ENCODE measurements at places on chromosomes 2 and 18. TPM values are rescaled to one million over a fixed set of nuclear protein-coding genes. Genes with fewer than 3 reads are reported as not detected.
A peak's percentile ranks its signal among the peaks of the same experiment; 100 is the strongest.

DNA sequence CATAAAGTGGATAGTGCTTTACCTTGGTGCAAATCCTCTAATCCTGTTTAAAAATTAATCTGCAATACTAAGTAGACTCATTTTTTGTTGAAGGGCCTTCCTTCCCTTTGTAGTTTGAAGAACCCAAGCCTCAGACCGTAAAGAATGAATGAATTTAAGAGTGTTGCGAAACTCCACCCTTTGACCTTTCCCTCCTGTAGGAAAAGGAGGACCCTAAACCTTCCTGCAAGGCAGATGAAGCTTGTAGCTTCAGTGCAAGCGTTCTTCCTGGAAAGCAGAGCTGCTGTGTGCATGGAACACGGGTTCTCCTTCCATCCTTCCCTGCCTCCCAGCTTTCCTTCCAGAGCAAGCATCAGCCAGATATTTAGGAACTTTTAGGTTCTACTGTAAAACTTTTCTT is 1.7 kb downstream of the IMPA2 start:
- DNase-seq: no peak

- DNase-seq: peak; percentile 11
Measured at GRCh38 chr18:73577365-73577764, 570.3 kb downstream of the FBXO15 start.

DNA sequence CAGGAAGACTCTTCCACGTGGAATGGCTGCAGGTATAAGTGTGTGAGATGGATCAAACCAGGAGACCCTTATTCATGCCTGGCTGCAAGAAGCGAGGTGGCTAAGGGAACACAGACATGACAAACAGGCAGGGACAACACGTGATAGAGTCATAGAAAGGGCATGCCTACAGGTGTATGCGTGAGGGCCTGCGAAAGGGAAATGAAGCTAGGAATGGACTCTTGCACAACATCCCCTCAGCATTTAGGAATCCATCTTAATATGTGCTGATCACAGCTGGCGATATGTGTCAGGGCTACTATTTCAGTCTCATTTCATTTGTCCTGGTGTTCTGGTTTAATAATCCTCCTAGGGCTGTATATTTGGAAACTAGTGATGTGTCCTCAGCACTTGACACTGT is 291.2 kb downstream of the MYT1L start:
- no peak for DNase-seq

DNA sequence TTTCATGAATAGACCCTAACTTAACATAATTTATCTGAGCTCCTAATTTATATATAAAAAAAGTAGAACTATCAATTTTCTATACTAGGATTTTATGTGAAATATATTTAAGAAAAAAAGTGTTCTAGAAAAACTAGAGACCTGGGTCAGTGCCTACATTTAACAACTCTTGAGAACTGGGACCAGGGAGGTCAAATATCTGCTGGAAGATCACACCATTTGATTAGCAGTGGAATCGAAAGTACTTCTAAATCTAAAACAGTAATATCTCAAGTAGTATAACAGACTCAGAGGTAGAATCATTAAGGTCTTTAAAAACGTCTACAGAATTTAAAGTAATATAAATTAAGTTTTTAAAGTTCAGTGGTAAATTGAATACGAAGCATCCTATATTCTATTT is 34.6 kb downstream of the PPP3R1 start:
- DNase-seq: no peak

UGT1A4 gene
- not detected for total RNA-seq

DNA sequence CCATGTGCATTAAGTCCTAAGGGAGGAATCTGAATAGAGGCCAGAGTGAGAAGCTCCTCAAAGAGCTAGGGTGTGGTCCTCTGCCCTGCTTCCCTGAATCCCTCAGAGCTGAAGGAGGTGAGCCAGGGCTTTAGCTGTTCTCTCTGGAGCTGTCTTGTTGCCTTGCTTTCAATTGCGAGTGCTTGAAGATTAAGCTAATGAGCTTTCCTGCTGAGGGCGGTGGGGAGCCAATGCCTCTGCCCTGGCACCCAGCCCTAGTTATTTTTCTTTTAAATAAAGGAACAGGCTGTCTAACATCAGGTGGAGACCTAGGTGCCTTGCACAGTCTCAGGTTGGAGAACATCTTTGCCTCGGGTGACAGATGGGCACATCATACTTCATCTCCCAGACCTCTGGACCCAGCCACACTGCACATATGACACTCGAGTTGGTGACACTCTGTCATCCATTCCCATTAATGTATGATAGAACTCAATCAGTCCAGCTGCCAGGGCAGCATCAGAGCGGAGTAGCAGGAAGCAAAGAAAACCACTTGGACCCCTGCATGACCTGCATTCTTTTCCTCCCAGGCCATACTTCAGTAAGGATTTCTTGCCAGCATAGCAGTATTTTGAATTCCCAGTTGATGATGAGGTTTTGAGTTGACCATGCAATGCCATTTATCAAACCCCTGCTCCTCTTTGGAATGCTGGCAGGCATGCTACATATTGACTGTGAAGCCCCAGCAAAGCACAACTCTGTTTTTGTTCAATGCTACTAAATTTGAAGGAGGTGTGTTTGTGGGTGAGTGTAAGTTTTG is 292.7 kb downstream of the RNF144A start:
- no peak for DNase-seq

- DNase-seq: no peak
Measured at GRCh38 chr2:158729451-158729850, 65.7 kb upstream of the DAPL1 start.

DNA sequence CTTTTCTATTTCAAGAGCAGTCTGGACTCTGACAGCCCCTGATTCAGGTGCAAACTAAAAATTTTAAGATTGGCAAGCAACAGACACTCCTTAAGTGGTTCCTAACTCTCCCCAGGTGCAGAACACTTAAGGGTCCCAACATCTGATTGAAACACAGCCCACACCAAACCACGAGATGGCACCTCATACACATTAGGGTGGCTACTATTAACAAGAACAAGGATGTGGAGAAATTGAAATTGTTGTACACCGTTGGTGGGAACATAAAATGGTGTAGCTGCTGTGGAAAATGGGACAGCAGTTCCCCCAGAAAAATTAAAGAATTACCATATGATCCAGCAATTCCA is 82.3 kb downstream of the POLR1A start:
- no peak for DNase-seq

GRCh38 chr2:152423684-152424083 is 88.7 kb downstream of the FMNL2 start:
- no peak for DNase-seq

DNA sequence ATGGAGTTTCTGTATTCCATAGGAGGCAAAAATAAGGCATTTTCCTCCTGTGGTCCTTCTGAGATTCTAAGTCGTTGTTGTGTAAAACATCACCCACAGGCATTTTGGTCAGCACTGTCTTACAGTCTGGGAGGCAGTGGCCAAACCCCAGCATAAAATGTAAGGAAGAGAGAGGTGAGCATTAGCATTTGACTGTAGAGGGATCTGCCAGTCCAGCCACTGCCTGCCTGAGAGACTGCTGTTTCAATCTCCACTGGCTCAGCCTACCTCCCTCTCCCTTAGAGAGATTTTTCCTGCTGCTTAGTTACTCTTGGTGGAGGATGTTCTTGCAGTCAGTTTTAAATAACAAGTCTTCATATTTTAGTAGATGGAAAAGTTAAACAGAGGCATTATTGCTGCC is 77.0 kb downstream of the ARHGEF33 start:
- no peak for DNase-seq

DNA sequence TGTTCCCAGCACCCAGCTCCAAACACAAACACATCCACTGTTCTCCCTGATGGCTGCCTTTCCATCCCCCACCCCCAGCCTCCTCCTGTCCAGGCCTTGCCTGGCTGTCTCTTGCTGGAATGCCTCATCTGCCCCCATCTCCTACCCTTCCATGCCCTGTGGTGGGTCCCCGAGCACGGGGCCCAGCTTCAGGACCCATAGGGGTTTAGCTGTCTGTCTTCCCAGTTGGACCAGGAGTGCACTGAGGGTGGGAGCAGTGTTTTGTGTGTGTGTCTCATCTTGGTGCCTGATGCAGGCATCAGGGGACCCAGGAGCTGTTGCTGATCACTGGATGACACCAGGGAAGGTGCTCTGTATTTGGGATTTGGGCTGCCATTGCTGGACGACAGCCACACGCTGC is 34.5 kb downstream of the GLI2 start:
- no peak for DNase-seq

- DNase-seq: no peak
Measured at GRCh38 chr2:88232074-88232782, 62.1 kb downstream of the THNSL2 start.

DNA sequence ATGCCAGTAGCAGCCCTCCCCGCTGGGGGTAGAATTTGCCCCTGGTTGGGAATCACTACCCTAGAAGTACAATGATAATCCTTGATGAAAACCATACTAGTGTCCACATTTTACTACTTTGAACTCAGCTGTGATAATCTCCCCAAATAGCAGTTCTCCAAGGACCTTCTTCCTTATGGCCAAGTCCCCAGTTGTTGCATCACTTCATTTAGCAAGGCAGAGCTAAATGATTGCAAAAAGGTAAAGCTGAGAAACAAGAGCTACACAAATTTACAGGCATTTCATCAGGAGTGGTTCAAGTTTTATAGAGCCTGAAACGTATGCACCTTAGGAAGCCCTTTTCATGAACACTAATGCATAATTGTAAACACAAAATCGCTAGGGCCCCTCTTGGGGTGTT is 44.9 kb upstream of the REL start:
- DNase-seq: no peak

DNA sequence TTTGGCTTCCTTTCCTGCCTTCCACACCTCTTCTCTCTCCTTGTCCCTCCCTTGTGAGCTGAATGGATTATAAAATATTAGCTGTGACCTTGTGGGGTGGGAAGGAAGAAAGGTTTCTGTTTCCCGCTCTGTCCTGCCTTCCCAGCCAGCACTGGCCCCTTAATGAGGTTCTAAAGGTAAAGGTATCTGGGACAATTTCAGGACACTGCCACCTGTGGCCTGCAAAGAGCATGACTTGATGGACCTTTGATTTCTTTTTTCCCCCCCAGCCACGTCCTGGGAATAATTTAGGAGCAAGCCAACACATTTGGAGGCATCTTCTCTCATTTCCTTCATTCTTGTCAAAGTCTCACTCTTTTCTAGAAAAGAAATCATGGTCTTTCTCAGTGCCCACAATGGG is 246.7 kb upstream of the EPAS1 start:
- no peak for DNase-seq

GRCh38 chr2:196074631-196075030 is 6.0 kb upstream of the DNAH7 start:
- DNase-seq: no peak

DNA sequence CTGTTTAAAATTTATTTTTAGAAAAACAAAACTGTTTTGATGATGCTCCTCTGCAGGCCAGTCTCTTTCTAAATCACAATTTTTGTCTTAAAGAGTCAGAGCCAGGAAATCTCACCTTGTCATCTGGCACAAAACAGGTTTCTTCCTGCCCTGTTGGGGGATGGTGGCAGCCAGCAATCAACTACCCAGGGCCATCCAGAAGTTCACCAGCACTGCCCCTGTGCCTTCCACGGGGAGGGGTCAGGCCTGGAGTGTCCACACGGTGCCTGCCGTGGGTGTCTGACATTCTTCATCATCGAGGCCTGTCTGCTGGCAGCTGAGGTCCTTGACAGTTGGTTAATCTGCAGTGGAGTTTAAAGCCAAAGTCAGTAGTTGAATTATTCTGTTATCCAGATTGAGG is 40.0 kb upstream of the BMP10 start:
- DNase-seq: no peak

- peak; percentile 2 for DNase-seq
Measured at GRCh38 chr2:212328136-212328535, 210.5 kb downstream of the ERBB4 start.

DNA sequence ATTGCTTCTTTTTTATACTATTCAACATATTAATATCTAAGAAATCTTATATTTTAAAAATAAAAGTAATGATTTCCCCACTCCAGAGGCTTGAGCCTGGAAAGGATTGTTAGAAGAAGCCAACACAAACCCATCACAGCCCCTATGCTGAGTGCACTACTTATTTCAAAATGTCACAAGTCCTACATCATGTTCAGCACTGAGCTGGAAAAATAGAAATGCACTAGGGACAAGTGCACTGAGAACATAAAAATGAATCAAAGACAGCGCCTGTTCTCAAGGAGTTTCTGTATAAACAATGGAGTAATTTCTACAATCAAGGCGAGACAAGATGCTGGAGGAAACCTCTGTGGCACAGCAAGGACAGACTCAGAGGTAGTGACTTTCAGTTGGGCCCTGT is 155.0 kb downstream of the TXNL1 start:
- DNase-seq: no peak

DNA sequence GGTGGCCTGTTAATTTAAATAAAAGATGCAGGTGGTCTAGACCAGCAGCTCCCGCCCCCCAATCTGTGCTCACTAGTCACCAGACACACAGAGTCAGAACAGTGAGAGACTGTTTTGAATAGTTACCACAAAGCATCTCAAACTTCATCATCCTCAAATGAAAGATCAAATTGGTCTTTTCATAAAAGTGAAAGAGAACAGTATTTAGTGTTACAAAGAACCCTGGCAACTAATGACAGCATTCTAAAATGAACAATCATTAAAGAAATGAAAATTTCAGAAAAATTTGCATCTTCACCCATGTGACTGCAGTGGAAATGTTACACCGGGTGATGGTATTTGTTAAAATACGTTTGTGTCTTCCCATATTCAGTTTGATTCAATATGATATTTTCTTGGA is 65.5 kb upstream of the PMAIP1 start:
- DNase-seq: no peak

- peak; percentile 63 for DNase-seq
Measured at GRCh38 chr2:134375935-134376334, 122.1 kb downstream of the MGAT5 start.

- peak; percentile 39 for DNase-seq
Measured at GRCh38 chr2:190340369-190340768, 3.0 kb upstream of the INPP1 start.

DNA sequence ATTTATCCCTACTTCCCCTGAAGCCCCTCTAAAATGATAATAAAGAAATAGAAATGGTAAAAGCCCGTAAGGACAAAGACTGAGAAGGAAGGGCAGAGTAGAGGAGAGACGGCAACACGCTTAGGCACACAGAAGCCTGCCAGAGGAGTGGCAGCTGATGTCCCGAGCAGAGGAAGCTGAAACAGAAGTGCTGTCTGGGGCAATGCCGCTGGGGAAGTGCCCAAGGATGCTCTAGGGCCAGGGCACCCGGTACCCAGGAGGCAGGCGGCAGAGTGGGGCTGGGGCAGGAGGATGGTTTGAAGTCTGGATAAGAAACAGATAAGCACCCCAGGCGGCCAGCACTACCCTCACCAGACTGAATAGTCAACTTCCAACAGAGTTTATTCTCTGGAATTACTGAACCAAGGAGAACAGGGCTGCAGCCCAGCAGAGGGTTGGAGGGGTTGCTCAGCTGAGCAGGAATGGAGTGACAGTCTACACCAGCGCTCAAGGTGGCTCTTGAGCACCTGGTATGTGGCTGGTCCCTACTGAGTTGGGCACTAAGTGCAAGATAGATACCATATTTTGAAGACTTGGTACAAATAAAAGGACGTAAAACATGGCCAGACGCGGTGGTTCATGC is 22.4 kb downstream of the TMEM37 start:
- no peak for DNase-seq

DNA sequence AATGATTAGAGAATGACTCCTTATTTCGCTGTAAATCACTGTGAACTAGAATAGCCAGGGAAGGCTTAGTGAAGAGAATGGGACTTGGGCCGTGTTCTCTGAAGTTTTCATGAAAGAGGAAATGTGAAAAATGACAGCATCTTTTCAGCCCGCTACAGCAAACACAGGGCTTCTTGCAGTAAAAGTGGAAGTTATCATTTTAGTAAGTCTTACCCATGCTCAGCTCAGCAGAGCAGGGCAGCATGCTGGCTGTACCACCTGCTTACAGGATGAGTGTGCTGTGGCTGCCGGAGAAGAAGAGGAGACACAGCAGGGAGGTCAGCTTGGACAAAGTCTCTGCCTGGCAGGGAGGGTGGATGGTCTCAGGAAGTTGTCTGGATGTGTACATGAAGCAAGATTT is 300.7 kb upstream of the DLGAP1 start:
- no peak for DNase-seq

Data from M059J (cell line).